ENCODE measurements at places on chromosomes 11 and 22.
A peak's percentile ranks its signal among the peaks of the same experiment; 100 is the strongest.

- no peak for DNase-seq
These were observed 912 bp downstream of the PTPRCAP start for GRCh38 chr11:67436459-67437081.

- no peak for DNase-seq
These were observed 402.2 kb downstream of the AASDHPPT start for GRCh38 chr11:106479646-106480045.

DNA sequence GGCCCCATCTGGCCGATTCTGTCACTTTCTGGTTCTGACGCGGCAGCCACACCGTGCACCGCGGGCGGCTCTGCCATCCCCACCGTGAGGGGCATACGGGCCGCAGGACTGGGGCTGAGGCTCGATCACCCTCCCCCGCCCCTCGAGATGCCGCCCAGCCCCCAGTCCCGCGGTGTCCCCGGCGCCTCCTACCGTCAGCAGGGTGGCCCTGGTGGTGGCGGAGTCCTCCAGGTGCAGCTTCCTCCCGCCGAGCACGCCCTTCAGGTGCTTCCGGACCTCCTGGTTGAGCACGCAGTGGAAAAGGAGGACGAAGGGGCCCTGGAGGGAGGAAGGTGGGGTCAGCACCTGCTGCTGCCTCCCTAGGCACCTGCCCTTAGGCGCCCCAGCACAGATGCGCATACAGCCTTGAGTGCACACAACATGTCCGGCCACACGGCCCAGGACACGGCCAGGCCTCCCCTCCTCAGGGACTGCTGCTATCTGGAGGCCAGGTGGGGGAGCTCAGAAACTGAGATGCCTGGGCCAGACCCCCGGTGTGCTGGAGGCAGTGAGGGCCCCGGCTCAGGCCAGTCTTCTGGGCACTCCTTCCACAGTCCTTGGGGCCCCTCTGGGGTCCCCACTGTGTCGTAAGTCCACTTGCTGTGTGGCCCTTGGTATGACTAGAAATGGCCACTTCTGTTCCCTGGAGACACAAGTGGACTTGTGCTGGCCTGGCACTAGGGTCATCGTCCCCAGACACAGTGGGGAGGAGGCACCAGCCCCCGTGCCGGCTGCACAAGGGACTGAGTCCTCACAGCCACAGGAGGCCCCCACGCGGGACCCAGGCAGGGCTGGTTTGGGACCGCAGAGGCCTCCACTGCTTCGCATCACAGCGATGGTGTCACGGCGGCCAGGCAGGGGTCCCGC, 31.5 kb downstream of the TRMU start:
- no peak for DNase-seq

DNA sequence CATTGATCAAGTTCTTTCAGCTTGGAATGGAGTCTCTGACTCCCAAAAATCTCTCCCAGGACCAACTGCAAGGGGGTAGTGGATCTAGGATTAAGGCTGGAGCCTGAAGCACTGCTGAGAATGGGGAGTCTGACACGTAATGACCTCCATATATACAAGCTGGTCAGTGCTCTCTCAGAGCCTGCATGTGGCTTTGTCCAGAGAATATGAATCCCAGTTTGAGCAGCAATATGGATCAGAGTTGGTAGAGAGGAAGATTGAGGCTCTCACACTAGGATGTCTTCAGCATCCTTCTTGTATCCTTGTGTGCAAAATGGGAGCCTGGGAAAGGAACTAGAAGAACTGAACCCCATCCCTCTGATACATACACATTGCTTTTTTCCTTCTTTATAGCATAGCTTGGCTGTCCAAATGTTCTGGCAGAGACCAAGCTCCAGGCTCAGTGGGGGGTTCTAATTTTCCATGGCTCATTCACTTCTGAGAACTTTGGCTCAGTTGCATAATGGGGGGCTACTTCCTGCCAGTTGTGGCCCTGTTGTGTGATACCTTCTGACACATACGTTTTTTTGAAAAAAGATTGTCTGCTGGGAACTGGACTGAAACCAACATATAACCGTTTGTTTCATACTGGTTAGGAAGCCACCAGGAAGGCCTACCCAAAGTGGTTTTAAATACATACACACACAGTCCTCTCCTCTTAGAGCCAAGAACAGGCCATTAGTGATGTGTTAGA, 138.2 kb downstream of the ETS1 start:
- DNase-seq: no peak

- peak; percentile 43 for DNase-seq
These were observed 10.7 kb upstream of the SMIM38 start for GRCh38 chr11:69145050-69145380.
